Astrocyte (in vitro differentiated cells and primary cell): ENCODE measurements at places on chromosomes 16 and 17. TPM values are rescaled to one million over a fixed set of nuclear protein-coding genes. Genes with fewer than 3 reads are reported as not detected.

The CAVIN1 gene
- 602 and 644 TPM in 2 replicates for total RNA-seq

The KRTAP4-9 gene
- not detected in 2 replicates for total RNA-seq

The ELMO3 gene
- 1.2 and 1.4 TPM in 2 replicates for total RNA-seq

The TMC8 gene
- 0.27 and 0.38 TPM in 2 replicates for total RNA-seq
